IPS-NIHi11 (cell line): ENCODE measurements at places on chromosomes 2 and 18.

- peak; percentile 74 for DNase-seq
Observed at GRCh38 chr2:121888189-121888557, 132.7 kb downstream of the TSN start.

DNA sequence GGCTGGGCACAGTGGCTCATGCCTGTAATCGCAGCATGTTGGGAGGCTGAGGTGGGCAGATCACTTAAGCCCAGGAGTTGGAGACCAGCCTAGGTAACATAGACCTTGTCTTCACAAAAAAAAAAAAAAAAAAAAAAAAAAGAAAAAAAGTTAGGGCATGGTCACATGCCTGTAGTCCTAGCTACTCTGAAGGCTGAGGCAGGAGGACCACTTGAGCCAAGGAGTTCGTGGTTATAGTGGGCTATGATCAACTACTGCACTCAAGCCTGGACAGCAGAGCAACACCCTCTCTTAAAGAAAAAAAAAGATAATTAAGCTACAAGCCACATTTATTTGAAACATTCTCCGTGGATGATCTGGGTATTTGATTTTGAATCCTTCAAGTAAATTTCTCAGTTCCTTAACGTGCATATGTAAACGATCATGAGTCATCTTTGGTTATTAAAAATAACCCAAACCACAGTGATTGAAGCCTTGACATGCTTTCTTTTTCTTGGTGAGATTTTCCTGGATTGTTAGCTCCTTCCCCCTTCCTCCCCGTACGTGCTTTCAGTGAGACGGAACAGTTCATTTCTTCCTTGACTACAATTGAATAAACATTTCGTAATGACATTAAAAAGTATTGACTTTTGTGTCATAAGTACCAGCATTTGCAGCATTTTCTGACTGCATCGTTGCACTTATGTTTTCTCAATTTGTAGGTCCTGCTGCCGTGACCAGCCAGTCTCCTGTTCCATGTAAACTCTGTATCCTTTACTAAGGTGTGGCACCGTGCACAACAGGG, 20.3 kb downstream of the RMC1 start:
- DNase-seq, result no peak

DNA sequence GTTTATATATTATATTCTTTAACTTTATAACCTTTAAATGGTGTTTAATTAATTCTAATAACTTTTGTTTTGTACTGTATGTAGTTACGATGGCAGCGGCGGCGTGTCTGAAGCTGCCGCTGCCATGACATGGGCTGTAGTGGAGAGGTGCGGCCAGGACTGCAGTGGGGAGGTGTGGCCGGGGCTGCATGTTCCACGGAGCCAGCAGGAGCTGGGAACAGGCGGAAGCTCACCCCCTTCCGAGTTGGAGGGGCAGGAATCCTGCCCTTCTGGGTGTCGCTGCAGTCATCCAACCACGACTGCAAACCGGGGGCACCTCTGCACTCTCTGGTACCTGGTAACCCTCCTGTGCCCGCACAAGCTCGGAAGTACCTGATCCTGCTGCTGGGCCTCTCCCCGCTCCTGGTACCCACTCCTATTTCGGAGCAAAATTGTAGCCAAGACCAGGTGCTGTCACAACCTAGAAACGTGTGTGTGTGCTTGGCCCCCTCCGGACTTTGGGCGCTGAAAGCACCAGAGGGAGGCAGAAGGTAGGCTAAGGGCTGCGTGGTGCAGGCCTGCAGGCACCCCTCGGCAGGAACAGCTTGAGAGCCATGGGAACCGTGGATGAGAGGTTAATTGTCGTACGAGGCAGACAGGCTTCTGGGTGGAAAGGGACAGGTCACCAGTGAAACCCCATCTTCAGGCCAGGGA, 1329.7 kb upstream of the SLC39A10 start:
- DNase-seq, result no peak

GRCh38 chr18:13890761-13891361, 24.5 kb downstream of the MC2R start:
- DNase-seq, result no peak

- no peak for DNase-seq
Observed at GRCh38 chr18:9796935-9797549, 88.7 kb upstream of the TXNDC2 start.
